ENCODE measurements at places on chromosomes 1 and 21. TPM values are rescaled to one million over a fixed set of nuclear protein-coding genes. Genes with fewer than 3 reads are reported as not detected.

GJA5 gene
- total RNA-seq, result 0.33 TPM

DIRAS3 gene
- not detected for total RNA-seq

DNA sequence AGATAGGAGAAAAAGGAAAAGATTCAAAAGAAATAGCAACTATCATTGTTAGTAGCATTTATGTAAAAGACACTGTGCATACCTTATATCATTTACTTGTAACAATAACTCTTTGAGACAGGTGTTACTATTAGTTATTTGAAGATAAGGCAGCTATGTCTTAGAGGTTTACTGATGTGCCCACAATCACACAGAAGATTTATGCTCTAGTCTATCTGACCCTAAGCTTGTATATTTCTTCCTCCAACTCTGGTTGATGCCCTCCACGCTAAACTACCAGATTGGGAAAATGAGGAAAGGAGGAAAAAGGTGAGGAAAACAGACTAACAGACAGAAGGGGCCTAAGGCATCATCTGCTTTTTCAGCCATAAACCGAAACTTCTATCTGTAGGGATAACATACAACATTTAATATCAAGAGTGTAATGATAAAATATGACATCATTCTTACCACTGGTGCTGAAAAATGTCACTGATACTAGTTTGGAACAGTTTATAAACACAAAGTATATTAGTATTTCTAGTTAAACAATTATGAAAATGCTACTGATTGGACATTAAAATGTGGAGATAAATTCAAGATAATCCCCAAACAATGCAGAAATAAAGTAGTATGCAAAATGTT, 5.1 kb downstream of the COLGALT2 start:
- DNase-seq, result no peak

DNA sequence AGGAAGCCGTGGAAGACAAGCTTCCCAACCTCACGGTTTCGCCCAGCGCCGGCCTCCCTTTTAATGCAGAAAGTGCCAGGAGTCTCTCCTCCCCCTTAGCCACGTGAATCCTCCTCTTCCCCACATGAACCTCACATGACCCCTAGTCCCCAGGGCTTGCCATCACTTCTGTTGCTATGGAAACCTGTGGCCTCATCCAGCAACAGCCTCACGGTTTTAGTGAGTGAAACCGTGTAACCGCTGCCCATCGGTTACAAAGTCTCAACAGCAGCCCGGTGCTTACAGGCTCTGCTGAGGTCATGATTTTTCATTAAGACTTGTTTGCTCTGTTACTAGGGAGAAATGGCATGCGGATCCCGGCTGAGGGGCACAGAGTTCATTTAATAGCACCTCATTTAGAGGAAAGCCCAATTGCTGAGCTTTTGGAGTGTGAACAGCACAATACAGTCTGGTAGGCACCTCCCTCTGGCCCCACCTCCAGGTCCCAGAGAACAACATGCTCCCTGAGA, 143.2 kb upstream of the BACE2 start:
- no peak for DNase-seq

GRCh38 chr1:22745669-22746585, 35.3 kb downstream of the EPHB2 start:
- no peak for DNase-seq

DNA sequence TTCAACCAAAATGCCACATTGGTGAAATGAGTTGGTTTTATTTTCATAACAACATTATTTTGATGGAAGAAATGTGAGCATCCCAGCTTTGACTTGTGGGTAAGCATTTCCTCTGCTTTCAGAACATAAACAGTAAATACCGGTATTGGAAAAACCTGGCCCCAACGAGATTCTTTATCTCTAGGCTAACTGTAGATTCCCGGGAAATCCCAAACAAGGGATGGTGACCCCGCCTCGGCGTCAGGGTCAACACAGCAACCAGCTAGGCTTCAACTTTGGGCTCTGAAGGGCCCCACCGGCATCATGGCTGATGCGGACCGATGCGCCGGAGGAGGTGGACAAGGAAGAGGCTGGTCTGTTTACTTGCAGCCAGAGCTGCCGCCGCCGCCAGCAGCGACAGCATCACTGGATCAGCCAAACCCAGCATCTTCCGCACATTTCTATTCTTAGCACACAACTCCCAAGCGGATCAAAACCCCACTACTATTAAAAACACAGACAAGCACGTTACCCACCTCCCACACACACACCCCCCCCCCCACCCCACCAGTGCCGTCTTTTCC, 1.1 kb downstream of the AKT3 start:
- DNase-seq, result peak; percentile 67

DNA sequence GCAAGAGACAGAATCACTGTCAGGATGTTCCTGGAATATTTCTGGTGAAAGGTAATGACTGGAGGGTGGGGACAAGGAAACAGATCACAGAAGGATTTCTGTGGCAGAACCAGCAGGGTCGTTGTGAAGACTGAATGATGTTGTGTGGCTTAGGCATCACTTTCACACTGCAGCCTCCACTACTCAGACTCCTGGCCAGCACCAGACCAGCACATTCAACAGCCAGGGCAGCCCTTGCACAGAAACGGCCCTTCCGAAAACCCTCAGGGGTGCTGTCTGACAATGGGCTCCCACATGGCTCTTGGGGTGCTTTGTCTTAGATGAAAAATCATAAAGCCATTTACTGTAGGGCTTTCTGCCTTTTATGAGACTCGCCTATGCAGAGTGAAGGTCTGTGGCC, 3.8 kb upstream of the RAB7B start:
- DNase-seq, result no peak

- DNase-seq, result peak; percentile 54
Measured at GRCh38 chr1:151156515-151156819, at the start of gene TNFAIP8L2. TSS of gene TNFAIP8L2 (plus strand) at chr1:151156649. CDS start at chr1:151158698, 2,049 bp downstream.

DNA sequence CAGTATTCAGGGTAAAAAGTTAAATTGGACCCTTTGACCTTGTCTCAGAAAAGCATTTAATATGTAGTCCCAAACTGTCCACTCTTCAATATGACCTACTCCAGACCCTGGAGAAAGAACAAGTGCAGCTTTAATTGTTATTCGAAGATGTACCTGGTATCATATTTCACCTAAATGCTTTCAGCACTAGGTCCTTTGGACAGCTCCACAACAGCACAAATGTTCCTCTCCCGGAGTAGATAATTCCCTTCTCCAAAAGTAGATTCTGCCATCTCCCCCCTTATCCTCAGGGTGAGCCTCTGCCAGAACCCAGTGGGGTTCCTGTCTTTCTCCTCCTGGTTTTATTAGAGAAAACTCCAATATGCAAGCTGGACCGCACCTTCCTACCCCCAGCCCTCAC, 104.5 kb upstream of the AJAP1 start:
- DNase-seq, result no peak

DNA sequence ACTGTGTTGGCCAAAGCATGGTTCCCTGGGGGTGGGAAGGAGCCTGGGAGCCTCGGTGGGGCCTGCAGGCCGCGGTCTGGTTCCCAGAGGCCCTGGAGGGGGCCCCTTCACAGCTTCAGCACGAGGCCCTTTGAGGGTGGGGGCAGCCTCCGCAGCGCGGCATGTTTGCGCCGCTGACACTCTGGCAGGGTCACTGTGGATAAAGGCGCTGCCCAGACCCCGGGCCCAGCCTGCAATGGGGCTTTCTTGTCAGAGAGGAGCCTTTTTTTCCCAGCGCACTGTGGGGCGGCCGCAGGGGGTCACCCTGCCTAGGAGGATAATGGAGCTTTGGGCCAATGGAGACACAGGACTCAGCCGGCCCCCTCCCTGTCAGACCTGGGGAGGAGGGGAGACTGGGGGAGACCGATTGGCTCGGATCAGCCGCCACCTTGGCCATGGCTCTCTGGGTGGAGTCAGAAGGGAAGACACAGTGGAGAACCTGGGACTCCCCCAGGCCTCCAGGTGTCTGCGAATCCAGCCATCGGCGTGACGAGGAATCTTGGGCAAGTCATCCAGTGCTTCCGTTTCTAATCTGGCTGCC, 26.0 kb downstream of the EPHB2 start:
- DNase-seq, result peak; percentile 54

GRCh38 chr1:65084066-65084465, 63.9 kb upstream of the AK4 start:
- no peak for DNase-seq

DNA sequence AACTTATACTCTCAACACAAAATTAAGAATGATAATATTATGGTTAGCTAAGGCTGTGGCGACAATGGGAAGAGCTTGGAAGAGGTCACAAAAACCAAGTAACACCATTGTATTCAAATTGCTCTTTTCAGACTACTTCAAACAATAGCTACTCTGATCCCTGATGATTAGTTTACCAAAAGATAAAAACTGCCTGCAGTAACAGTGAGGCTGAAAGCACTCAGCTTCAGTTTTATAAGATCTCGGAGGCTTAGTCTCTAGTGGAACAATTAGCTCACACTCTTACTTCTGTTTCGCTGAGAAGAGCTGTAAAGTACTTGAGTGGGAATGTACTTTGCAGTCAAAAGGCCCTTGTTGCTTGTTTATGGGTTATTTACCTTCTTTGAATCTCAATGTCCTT, 278.5 kb downstream of the LRRC7 start:
- DNase-seq, result no peak

GRCh38 chr1:64248065-64248464, 44.6 kb downstream of the UBE2U start:
- DNase-seq, result no peak

DNA sequence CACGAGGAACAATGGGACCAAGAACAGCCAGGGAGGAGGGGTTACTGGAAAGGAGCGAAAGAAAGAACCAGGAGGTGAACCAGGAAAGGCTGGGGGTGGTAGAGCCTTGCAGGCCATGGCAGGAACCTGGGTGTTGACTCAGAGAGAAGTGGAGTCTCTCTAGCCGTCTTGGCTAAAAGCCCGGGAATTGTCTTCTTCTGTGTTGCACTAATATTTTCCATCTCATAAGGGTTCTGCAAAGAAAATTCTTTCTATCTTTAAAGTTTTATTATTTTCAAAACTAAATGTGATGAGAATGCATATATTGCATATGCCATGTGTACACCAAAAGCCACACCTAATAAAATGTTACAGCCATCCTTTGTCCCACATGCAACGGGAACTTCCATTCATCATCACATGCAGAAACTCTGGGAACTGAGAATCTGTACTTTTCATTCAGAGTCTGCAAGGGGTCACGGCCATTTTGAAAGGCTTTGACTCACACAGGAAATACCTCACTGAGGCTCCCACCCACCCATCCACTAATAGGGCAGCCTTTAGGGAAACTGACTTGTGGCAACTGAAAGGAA, 38.0 kb downstream of the ERG start:
- DNase-seq, result no peak

Measured in H9 (cell line).